Metanephros (tissue), 2 donors: ENCODE measurements at places on chromosomes 5 and 9. TPM values are rescaled to one million over a fixed set of nuclear protein-coding genes. Genes with fewer than 3 reads are reported as not detected.

The SH2D3C gene
- total RNA-seq, result 22.4 TPM

The ROPN1L gene
- total RNA-seq, result 1.1 TPM

The POU5F2 gene
- total RNA-seq, result 5.1 TPM

The PDLIM4 gene
- total RNA-seq, result 25.9 TPM

The ZNF454 gene
- total RNA-seq, result 6.9 TPM

The GLRA1 gene
- total RNA-seq, result not detected

The SAXO1 gene
- total RNA-seq, result 0.93 TPM

The ADGRD2 gene
- total RNA-seq, result not detected

The SPARC gene
- 1,386 TPM for total RNA-seq

The ABLIM3 gene
- 5.7 TPM for total RNA-seq

The PPP1R26 gene
- 24.2 TPM for total RNA-seq

The EGR1 gene
- 14.7 TPM for total RNA-seq

The HAVCR1 gene
- 5.3 TPM for total RNA-seq

The CDH12 gene
- total RNA-seq, result 4.7 TPM

The AQP7 gene
- 24.2 TPM for total RNA-seq
